ENCODE measurements at places on chromosomes 4 and X.

DNA sequence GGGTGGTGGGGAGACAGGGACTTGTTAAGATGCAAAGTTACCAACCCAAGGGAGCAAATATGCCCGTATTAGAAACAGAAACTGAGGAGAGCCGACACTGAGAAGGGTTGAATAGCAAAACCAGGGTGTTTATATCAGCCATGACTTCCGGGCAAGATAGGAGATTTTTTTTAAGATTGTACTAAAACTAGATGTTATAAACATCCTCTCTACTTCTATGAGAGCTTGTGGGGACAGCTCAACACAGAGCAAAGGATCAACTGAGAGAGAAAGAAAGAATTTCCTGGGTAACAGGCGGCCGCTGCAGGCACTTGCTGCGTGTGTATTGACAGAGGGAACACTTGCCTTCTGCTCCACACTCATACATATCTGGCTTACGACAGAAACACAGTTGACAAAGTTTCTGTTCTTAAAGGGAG, 49.1 kb upstream of the FBXW7 start:
- DNase-seq: no peak

- no peak for DNase-seq
Measured at GRCh38 chr4:31592293-31592692, 872.1 kb downstream of the PCDH7 start.

DNA sequence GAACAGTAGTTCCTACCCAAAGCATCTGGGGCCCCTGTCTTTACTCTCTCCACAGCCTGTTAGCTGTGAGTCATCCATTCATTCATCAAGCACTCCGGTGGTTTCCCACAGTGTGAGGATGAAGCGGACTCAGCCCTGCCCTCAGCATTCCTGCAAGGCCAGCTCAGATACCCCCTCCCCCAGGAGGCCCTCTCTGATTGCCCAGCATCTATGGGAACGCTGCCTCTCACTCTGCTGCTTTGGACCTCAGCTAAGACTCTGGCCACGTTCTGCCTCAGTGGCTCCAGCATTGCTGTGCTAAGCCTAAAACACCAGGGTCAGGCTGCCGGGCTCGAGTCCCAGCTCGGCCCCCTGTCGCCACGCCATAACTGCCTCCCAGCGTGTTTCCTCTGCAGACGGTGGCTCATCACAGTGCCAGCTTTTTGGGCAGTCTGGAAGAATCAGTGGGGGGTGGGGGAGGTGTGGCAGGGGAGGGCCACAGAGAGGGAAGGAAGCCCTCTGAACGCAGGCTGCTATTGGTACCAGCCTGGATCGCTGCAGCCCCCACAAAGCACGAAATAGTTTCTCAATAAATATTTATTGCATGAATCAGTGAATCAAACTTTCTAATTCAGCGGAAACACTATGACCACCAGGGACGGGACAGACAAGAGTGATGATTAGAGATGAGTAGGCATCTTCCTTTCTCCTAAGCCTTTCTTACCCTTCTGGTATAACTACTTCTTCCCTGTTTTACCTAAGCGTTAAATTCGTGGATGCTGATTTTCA, 74.4 kb downstream of the SORCS2 start:
- no peak for DNase-seq

DNA sequence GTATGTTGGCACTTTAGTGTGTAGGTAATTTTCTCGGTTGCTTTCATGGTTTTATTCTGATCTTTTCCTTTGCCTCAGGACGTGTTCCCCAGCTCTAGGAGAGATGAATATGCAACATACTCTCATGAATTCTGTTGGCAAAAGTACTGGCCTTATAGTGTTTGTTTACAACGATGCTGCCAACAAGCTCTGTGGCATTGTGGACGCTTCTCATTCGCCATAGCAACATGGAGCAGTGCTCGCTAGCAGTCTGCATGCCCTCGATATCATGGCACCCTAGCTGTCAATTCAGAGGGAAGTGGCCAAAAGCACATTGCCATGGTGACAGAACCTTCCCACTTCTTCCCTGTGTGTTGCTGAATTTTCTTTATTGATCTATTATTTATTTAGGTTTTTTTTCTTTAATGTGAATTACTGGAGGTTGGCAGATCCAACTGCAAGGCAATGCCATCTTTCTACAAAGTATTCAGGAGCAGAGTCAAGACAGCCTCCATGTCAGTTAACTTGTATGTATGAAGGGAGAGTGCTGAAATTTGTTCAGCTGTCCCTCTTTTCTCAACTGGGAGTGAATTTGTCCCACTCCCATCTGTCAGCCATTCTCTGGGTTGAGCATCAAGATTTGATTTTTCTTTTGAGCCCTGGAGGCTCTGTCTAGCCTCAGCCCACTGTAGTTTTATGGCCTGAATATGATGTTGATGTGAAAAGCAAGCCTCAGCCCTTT, 224.9 kb upstream of the VCX3A start:
- no peak for DNase-seq

DNA sequence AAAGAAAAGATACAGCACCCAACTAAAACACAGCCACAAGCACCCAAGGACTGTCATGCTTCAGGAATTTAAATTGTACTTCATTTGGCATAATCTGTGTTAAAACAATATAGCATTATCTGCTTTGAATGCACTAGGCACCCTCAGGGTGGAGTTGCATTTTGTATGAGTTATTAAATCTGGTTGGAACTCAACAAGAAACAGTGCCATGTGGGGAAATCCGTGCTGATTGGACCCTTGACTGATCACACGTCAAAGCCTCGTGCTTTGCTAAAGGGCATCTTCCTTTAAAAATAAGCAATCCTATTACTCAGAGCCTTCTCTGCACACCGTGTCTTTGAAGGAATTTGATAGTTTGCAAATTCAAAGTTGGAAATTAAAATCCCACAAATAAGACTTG, 35.4 kb downstream of the IGFBP7 start:
- no peak for DNase-seq

All from activated naive CD4-positive, alpha-beta T cell treated with Interleukin-2 at 50 U/mL for 16 hours (primary cell).